ENCODE measurements at places on chromosomes 5 and 9.

DNA sequence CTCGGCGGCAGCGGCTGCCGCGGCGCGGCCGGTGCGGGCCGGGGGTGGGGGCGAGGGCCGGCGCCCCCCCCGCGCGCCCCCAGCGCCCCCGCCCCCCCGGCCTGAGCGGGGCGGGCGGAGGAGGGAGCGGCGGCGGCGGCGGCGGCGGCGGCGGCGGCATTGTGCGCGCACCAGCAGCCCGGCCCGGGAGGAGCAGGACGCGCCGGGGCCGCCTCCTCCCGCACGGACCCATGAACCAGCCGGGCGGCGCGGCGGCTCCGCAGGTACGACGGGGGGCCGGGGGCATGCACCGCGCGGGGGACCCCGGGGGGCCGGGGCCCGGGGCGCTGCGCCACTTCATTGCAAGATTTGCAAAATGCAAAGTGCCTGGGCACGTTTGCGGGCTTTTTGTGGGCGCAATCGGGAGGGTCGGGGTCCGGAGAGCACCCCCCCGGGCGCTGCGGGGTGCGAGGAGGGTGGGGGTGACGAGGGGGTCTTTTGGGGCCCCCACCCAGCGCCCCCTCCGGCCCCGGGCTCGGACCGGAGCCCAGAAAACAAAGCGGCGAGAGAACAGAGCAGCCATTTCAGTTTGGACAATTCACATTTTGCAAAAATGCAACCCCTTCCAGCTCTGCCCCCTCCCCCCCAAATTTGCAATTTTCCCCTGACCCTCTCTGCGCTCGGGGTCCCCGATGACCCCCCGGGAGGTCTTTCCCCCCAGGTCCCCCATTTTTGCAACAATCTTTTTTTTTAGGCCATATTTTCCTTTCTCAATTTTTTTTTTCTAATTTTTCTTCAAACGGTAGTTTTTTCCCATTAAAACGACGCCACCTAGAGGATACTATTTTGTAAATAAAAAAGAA is at the start of gene ZNF618:
ZNF618 (plus strand) TSS at position 159 of the 842 bp plus-strand sequence; CDS start at position 231, 72 bp downstream.
- DNase-seq: no peak

DNA sequence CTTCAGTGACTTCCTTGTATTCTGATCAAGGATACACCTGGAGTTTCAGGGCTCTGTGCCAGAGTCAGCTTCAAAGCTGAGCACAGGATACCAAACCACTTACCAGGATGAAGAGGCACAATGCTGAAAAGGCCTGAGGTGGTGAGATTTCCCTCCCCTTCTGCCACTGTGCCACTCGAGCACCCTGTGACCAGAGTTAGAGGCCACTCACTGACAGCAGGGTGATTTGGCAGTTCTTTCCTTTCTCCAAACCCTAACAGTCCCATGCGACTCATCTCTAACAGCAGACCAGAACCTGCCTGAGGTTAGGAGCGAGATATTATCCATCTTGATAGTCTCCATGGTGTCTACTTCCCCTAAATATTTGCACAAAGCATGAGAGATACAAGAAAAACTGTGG is 1.8 kb downstream of the PLGRKT start:
- no peak for DNase-seq

DNA sequence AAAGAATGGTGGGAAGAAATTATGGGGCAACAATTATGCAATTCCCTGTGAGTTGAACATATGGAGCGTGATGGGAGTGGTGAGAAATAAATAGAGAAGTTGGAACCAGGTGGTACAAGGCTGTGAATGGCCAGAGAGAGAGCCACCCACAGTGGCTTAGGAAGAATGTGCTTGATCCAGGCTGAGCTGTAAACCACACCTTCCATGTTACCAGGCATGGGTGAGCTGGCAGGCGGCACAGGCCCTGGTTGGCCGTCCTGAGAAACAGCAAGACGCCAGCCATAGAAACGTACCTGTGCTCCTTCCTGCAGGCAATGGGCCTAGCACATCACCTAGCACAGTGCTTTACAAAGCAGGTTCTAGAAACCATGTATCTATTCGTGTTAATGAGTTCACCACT is 74.3 kb downstream of the EPB41L4B start:
- DNase-seq: no peak

DNA sequence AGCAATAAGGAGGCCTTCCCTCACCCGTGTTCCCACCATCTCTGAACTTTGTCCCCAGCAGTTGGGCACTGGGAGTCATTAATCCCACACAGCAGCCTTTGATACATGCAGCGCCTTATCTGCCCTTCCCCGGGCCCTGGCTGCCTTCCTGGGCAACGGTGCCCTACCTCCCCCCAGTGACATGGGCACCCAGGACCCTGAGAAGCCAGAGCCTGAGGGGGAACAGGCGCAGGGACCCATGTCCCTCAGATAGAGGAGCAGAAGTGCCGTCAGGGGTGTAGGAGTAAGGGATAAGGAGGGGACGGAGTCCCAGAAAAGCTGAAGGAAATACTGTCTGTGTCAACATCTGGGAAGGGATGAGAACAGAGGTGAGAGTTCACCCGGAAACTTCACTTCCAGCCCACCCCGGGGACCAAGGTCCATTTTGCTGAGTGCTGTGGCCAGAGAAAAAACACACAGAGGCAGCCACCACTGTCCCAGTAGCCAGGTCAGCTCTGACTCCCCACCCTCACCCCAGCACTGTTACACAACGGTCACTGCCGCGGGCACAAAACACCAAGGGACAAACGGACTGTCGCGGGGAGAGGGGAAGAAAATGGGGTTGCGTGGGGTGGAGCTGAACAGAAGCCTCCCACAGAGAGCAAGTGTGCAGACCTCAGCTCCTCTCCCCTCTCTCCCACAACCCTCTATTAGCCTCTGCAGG is 3.8 kb downstream of the PCDH1 start:
- no peak for DNase-seq

Data from activated CD4-positive, alpha-beta T cell treated with anti-CD3 and anti-CD28 coated beads for 24 hours (primary cell).